ENCODE measurements at places on chromosomes 2 and 18.

DNA sequence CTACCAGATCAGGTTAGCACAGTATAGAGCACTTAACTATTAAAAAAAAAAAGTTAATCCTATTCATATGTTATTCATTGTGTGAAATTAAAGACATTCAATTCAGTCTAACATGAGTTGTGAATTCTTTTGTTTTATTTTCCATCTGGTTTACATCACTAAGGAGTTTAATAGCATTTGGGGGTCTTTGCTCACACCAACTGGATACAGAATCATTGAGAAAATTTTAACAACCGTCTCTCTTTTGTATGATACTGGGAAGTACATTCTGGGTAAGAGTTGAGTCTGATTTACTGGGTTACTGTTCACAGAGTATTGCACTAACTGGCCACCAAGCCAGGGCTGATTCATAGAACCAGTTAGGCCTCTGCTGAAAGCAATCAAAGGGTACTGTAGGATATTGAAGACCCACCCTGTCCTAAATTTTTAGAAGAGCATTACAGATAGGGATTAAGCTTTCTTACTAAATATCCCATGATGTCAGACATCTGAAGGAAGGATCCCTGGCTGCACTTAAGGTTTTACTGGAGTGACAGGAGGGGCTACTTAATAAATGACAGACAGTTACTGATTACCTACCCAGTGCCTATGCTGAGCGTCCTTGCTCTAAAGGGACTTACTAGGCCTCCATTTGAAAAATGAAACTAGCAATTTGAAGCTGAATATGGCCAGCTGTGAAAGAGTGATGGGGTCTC is 387.9 kb downstream of the SETBP1 start:
- DNase-seq, result no peak

DNA sequence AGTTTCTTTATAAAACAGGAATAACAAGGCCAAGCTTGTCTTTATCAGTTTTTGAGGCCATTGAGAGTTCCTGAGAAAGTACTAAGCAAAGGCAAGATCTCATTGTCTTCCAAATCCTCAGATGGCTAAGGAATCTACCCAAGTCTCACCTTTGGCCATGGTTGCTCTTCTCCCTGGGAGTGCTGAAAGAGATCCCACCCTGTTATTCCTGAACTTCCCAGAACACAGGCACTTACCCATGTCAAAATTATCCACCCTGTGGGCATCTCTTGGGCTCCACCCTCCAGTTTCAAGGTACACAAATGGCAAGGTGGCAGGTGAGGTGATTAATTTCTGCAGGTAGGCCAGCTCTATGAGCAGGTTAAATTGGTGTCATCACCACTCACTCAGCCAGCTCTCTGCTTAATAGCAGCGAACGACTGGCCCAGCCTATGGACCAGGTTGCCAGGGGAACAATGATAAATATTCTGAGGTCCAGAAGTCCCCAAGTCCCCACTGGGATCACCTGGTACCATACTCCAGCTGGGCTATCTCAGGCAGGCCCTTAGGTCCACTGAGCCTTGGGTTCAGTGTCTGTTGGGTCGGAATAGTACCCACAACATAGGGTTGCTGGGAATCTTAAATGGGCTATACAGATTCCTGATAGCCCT is 2.3 kb upstream of the SPRED2 start:
- DNase-seq, result no peak

GRCh38 chr2:86372133-86372532 is 34.7 kb upstream of the REEP1 start:
- no peak for DNase-seq

DNA sequence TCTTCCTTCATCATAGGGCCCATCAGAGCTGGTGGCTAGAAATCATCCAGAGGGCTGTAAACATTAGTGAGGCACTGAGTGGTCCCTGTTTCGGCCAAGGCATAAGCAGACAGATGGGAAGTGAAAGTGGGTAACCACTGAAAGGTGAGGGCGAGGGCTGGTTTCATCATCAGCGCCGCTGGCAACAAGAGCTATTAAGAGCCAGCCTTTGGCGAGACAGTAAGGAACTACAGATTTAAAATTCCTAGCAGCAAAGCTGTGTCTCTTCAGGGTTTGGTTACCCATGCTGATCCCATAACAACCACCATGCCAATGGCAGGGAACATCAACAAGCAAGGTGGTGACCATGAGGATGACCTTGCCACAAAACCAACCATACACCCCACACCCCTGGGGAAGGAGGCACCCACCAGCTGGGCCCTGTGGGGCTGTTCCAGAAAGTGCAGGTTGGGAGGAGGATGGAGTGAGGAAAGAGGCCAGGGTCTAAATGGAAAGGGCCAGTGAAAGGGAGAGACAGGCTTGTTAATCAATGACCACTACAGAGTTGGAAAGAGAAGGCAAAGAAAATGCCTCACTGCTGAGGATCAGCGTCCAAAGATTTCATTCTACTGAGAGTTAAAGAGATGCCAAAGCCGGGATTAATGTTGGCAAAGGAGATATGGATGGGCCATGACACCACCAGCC is 9.0 kb upstream of the SLC20A1 start:
- no peak for DNase-seq

GRCh38 chr2:215528555-215528954 is 92.7 kb upstream of the FN1 start:
- DNase-seq, result no peak

GRCh38 chr2:48711343-48711742 is 44.2 kb downstream of the LHCGR start:
- DNase-seq, result no peak

- DNase-seq, result no peak
These were observed 24.9 kb upstream of the BZW1 start for GRCh38 chr2:200786826-200787225.

DNA sequence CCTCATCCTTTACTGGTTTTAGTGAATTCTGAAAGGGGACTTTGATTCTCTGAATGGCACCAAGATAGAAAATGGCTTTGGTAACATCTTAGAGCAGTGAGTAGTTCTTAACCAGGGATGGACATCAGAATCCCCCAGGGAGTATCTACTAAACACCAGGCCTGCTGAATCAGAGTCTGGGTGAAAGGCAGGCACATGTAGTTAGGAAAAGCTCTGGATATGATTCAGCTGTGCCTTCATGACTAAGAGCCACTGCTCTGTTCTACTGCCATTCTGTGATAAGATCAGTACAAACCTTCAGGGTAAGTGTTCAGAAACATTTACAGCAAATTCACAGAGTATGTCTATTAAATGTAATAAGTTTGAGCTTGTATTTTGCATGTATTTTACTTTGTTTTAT is 46.2 kb upstream of the B3GNT2 start:
- DNase-seq, result no peak

- DNase-seq, result no peak
These were observed 46.1 kb upstream of the TBC1D8 start for GRCh38 chr2:101197215-101197745.

GRCh38 chr18:56825878-56826277 is 174.7 kb downstream of the WDR7 start:
- DNase-seq, result no peak

DNA sequence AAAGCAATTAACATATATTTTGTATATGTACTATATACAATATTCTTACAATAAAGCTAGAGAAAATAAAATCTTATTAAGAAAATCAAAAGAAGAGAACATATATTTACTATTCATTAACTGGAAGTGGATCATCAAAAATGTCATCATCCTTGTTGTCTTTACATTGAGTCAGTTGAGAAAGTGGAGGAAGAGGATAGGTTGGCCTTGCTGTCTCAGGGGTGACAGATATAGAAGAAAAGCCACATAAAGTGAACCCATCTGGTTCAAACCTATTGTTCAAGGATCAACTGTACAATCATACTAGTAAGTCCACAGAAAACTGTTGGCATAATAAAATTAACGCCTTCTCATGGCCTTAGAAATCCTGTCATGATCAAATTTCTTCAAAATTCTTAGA is 26.6 kb downstream of the SESTD1 start:
- no peak for DNase-seq

GRCh38 chr18:24446953-24447538 is 13.4 kb upstream of the HRH4 start:
- no peak for DNase-seq

GRCh38 chr2:126722546-126722945 is 66.6 kb downstream of the GYPC start:
- DNase-seq, result no peak

- DNase-seq, result no peak
These were observed 411.3 kb downstream of the CMPK2 start for GRCh38 chr2:6454286-6454990.

DNA sequence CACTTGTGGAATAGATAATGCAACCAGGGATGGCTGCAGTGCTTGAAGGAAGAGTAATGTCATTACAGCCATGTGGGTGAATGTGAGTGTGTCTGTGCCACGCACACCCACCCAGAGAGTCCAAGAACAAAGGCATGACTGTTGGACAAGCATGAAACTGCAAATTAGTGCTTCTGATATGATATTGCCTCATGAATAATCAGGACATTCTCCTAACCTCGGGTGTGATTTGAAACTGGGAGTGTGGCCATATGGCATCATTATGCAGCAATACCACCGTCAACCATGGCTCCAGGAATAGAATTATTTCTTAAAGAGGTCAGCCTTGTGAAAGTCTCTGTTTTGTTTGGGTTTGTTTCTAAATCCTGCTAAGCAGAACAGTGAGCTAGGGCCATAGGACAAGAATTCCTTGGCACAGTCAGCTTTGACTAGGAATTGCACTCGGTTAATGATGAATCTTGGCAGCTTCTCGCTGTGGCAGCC is 678.0 kb upstream of the RAB6C start:
- DNase-seq, result no peak

GRCh38 chr2:13003500-13003899 is 286.8 kb downstream of the TRIB2 start:
- DNase-seq, result no peak

GRCh38 chr2:169087757-169088379 is 18.5 kb downstream of the DHRS9 start:
- no peak for DNase-seq

- no peak for DNase-seq
These were observed 622.1 kb upstream of the ID2 start for GRCh38 chr2:8059794-8060193.

GRCh38 chr2:145235312-145235711 is 715.4 kb upstream of the ZEB2 start:
- no peak for DNase-seq

- no peak for DNase-seq
These were observed 46.6 kb downstream of the TAF1B start for GRCh38 chr2:9889812-9890261.

DNA sequence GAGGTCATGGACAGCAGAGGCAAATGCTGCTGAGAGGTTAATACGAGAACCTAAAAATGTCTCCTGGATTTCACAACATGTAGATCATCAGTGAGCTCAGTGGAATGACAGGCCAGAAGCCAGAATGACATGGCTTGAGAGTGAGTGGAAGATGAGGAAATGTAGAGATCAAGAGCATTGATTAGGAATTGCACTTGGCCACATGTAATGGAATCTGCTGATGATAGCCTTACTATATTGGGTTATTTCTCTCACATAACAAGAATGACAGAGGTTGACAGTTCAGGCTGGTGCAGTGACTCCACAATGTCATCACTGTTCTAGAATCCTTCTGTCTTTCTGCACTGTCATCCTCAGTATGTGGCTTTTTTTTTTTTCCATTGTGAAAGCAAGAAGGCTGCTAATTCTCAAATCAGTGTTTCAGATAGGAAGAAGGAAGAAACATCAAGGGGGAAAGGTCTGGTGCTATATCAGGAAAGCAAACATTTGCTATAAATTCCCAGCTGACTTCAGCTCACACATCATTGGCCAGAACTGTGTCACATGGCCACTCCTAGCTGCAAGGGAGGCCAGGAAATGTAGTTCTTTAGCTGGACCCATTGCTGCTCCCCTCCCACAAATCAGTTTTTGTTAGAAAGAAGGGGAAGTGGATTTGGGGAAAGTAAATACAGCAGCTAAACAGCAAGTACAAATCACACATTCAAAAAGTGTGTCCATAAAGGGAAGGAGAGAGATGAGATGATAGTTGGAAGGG is 127.2 kb downstream of the FAM161A start:
- no peak for DNase-seq

DNA sequence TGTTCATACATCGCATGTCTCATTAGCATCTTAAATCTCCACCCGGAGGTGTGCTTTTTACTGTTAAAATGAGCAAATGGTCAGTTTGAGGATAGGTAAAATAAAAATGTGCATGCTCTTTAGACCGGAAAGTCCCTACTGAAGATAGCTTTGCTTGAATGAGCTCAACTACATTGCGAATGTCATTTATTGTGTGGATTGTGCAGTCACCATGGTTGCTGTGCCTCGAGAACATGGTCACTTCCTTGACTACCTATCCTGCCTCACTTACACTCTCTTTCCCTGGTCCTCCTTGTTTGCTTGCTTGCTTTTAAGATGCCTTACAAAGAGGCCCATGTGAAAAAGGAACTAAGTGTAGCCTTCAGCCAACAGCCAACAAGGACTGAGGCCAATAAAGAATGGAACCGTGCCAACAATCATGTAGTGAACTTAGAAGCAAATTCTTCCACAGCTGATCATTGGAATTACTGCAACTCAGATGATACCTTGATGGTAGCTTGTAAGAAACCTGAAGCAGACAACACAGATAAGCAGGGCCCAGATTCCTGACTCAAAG is 72.2 kb upstream of the BARD1 start:
- DNase-seq, result no peak

- DNase-seq, result no peak
These were observed 157.1 kb downstream of the GALNT14 start for GRCh38 chr2:30981096-30981495.

DNA sequence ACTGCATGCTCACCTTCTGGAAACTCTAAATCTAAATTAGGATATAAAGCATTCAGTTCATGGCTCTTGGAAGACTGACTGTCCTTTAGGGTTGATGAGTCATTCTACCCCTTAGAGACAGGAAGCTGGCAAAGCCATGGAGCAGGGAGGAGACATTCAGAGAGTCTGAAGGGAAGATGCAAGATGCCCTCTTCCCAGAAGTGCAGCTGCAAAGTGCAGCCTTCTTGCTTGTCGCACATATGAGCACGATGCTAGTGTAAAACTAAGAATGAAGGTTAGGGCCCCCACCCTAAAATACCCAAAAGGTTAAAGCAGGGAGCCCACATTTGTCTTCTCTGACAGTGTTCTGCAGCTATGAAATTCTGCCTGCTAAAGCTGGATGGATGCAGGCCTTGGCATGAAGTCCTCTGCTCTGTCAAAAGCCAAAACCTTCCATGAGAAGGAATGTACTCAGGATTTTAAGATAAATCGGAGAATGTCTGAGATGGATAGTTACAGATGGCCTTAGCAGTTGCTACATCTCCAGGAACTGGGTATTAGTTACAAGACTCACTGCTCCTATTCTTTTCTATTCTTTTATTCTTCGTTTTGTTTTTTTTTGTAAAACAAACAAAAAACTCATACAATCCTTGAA is 89.7 kb downstream of the POLE4 start:
- no peak for DNase-seq

- no peak for DNase-seq
These were observed 161.8 kb downstream of the DYSF start for GRCh38 chr2:71614976-71615766.

- no peak for DNase-seq
These were observed 80.2 kb downstream of the ASAP2 start for GRCh38 chr2:9286554-9287399.

- no peak for DNase-seq
These were observed 72.5 kb upstream of the RMDN2 start for GRCh38 chr2:37852585-37853014.

GRCh38 chr2:11682590-11682915 is 12.6 kb upstream of the NTSR2 start:
- DNase-seq, result no peak

- DNase-seq, result no peak
These were observed 107.9 kb downstream of the PRKCE start for GRCh38 chr2:45759310-45759851.

Measured in NCI-H1092 treated with DMSO at 0.1 percent for 48 hours (cell line).